ENCODE measurements at places on chromosomes 13 and 19. TPM values are rescaled to one million over a fixed set of nuclear protein-coding genes. Genes with fewer than 3 reads are reported as not detected.

- peak; percentile 42 for DNase-seq
These were observed 281.0 kb downstream of the ATP8A2 start for GRCh38 chr13:25652764-25653163.

GRCh38 chr13:23159205-23159759 is 21.5 kb upstream of the SGCG start:
- peak; percentile 21 for DNase-seq

DNA sequence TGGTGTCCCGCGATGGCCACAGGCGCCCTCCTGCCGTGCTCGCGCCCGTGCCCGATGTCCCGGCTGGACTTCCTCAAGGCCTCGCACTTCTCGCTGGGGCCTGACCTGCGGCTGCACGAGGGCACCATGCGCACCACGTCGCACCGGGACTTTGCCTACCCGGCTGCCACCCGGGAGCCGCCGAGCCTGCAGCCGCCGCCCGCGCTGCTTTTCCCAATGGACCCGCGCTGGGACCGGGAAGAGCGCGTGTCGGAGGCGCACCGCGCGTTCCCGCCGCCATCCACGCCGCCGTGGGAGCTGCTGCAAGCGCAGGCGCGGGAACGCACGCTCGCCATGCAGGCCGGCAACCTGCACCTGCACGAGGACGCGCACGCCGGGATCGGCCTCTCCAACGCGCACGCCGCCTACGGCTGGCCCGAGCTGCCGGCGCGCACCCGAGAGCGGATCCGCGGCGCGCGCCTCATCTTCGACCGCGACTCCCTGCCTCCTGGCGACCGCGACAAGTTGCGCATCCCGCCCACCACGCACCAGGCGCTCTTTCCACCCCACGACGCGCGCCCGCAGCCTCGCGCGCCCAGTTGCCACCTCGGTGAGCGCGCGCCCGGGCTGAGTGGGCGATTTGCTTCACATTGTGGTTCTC is 12.1 kb upstream of the PEX11G start:
- no peak for DNase-seq

ZNF699 gene
- total RNA-seq = 6.4 TPM

TEKTIP1 gene
- 1.0 TPM for total RNA-seq

DNA sequence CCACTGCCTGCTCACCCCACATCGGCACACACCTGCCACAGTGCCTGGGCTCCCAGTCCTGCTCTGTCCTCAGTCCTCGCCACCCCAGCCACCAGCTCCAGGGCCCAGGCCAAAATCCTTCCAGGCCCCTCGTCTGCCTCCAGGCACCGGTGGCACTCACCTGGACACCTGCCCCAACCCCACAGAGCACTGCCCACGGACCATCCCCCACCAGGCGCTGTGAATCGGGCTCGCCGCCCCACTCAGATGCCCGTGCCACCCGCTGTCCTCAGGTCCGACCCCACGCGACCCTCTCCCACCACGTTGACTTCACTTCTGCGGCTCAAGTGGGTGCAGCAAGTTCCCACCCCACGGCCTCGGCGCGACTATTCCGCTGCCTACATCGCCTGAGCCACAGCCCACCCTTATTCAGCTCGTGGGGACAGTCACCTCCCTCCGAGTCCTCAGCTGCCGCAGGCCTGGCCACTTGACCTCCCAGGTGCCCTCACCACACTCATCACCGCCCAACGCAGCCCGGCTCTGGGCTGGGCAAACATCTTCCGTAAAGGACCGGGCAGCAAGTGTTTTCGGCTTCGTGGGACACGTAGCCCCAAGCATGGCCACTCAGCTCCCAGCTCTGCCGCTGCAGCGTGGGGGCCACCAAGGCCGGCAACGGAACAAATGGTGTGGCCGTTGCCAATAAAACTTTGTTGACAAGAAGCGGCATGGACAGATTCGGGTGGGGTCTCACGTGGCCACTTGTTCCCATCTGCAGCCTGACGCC is 5.7 kb downstream of the PIP5K1C start:
- DNase-seq = no peak

DNA sequence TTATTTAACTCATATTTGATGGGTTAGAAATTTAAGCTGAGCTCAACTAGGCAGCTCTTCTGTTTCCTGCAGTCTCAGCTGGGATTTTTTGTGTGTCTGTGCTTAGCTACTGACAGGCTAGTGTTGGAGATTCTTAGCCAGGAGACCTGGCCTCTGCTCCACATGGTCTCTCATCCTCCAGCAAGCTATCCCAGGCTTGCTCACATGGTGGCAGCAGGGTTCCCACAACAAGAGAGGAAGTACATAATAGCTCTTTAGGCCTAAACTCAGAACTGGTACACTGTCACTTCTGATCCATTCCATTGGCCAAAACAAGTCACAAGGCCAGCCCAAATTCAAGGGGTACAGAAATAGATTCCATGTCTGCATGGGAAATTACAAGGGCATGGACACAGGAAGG is 406.2 kb downstream of the SUCLA2 start:
- DNase-seq = no peak

SBK2 gene
- total RNA-seq = not detected

PINLYP gene
- total RNA-seq = not detected

GRCh38 chr19:55325172-55325571 is at the start of gene TMEM150B:
TSS of gene TMEM150B (minus strand) at chr19:55325341. CDS start at chr19:55321036, 4,305 bp downstream.
- no peak for DNase-seq

GRCh38 chr19:29945017-29945416 is 3.0 kb downstream of the URI1 start:
- no peak for DNase-seq

GRCh38 chr19:11649941-11650340 is 52.7 kb downstream of the ZNF627 start:
- no peak for DNase-seq

WDR62 gene
- 5.2 TPM for total RNA-seq

ANKRD24 gene
- 1.2 TPM for total RNA-seq

MAST1 gene
- total RNA-seq = 1.0 TPM

DNA sequence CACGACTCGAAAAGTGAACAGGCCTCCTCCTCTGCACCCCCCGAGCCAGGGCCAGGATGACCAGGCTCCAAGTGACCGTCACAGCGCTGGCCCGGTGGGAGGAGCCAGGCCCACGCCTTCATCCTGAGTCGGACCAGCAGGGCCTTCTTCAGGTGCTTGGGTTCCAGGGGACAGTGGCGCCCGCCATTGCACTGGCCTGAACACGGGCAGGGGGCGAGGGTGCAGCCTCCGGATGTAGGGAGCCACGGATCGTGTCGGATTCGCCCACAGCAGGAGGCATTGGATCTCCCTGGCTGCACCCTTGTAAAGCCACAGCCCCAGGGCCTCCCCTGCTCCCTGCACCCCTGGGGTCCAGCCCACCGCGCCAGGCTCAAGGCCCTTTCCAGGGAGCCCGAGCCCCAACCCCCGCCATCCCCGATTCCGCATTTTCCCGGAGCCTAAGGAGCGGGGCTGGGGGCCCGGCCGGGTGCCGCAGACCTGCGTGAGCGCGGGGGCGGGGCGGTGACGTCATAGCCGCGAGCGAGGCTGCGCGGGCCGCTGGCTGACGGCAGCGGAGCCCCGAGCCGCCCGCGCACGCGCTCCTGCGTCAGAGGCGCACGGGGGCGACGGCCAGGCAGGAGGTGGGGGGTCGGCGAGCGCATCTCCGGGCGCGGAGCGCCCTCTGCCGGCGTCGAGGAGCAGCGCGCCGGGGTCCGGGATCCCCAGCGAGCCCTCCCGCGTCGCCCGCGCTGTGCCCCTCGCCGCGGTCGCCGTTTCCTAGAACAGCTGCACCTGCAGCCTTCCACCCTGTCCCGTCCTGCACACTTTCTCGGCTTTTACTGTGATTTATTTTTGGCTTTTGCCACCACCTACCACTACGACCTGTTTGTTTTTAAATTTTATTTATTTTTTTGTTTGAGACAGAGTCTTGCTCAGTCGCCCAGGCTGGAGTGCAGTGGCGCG is 1.5 kb upstream of the ATP5F1D start:
- peak; percentile 82 for DNase-seq

- DNase-seq = no peak
These were observed 191.5 kb downstream of the TEX29 start for GRCh38 chr13:111511805-111512504.

NAPSA gene
- total RNA-seq = 0.49 TPM

SIGLEC10 gene
- total RNA-seq = not detected

DNA sequence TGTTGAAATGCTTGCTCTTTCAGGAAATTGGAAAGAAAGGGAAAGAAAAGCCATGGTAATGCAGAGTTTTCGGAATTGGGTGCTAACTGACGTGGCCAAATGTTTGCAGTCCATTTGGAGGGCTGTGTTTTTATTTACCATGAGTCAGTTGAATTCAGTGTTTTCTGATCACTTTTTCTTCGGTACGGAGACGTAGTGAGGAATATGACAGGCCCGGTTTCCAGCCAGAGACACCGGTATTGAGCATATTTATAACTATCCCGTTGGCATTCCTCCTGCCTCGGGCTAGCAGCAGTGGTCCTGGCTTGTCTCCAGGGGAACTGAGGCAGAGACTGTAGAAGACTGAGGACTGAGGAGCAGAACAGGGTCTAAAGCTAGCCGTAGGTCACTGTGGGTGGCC is 1.0 kb downstream of the CDC16 start:
- DNase-seq = peak; percentile 16

DNA sequence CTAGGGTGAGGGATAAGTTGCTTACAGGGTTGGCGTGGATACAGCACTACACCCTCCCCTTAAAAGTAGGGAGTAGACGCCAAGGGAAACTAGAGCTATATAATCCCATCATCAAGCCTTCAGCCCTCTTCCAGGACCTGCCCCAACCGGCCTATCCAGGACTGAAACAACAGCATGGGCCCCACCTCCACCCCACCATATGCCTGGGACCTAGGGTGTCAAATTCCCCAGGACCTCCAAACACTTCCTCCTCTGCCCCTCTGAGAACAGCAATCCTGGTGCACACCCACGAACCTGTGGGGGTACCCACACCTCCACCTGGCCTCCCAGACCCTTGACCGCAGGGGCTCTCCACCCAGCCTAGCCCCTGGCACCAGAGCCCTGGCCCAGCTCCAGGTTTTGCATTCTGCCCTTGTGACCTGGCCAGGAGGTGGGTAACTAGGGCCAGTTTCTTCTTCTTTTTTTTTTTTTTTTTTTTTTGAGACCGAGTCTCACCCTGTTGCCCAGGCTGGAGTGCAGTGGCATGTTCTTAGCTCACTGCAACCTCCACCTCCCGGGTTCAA is 1.4 kb upstream of the CYP2F1 start:
- no peak for DNase-seq

GRCh38 chr13:74646091-74646490 is 511.9 kb upstream of the KLF12 start:
- DNase-seq = no peak

GRCh38 chr13:23560571-23561089 is 9.6 kb upstream of the TNFRSF19 start:
- DNase-seq = no peak

DNA sequence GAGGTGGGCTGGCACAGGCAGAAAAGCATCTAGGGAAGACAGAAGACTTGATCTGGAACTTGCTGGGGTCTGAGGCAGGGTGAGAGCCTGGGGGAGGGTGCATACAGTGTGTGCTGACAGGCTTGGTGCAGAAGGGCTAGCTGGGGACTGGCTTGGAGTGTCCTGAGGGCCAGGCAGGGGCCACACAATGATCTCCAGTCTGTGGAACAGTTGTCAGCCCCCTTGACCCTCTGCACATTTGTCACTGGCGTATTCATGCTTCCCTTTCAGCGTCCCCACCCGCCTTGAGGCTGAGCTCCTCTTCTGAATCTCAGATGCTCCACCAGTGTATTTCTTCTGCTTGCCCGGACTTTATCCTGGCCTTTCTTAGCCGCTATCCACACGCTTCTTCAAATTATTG is 2.8 kb upstream of the MICU2 start:
- DNase-seq = no peak

ZNF763 gene
- total RNA-seq = 0.23 TPM

DNA sequence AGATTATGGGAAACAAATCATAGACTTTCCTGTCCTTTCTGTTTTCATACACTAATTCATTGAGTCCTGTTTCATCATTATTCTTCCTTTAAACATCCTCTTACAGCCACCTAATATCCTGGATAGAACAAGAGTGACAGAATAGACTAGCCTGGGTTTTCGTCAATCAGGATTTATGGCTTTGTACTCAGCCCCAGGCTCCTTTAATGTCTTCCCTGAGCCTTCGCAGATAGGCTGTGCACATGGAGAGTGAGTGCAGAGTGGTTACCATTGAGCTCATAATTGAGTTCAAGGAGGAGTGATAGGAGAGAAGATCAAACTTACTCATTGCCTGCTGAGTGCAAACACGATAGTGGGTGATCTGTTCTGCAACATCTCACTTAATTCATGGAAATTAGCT is 304.9 kb downstream of the TDRD3 start:
- no peak for DNase-seq

All from MCF 10A (cell line).